HFF-Myc (cell line): ENCODE measurements at places on chromosomes 6 and 20.

GRCh38 chr6:53041356-53041755, 23.8 kb upstream of the FBXO9 start:
- no peak for DNase-seq

DNA sequence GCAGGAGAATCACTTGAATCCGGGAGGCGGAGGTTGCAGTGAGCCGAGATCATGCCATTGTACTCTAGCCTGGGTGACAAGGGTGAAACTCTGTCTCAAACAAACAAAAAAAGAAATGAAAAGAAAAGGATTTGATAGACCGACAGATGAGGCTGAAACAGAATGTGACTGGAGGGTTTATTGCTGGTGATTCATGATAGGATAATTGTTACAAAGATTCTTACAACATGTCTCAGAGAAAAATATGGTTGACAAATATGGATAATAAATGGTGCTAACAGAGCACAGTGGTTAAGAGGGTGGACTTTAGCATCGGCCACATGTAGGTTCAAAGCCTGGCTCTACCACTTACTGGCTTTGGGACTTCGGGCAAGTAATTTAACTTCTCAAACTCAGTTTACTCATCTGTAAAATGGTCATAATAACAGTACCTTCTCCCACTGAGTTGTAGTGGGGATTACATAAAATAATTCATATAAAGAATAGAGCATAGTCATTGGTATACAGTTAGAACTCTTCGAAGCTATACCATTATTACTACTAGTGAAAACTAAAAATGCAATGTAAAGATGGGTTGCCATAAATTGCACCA, 131.9 kb downstream of the MAP3K7 start:
- DNase-seq = no peak

- peak; percentile 86 for DNase-seq
Measured at GRCh38 chr6:27505209-27506027, 32.5 kb upstream of the ZNF184 start.

DNA sequence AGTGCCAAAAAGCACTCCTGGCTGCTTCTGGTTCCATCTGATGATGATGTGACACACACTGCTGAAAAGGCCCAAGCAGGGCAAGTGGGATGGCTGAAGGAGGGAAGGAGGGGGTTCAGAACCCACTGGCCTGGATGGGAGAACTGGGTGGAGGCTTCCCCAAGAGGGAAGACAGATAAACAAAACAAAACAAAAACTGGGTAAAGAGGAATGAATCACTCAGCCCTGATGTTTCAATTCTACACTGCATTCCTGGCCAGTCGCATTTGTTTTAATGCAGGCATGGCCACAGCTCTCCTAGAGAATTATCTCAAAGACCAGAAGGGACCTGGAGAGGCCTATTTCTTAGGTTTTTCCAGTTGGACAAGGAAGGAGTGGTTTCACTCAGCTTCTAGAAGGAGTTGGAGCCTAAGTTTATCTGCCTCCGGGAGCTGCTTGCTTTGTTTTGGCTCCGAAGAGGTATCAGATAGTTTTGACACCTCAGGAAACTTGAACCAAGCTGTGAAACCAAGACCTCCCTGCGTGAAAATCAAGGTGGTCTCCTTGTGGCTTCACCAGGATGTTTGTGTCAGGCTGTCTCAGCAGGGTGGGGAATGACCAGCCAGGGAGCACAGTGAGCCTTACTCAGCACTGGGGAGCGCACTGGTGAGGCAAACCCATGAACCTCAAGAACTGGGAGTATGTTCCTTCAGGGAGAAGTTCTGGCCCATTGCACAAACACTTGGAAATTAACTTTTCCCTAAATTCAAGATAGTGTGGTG, 16.1 kb downstream of the TTPAL start:
- DNase-seq = no peak

DNA sequence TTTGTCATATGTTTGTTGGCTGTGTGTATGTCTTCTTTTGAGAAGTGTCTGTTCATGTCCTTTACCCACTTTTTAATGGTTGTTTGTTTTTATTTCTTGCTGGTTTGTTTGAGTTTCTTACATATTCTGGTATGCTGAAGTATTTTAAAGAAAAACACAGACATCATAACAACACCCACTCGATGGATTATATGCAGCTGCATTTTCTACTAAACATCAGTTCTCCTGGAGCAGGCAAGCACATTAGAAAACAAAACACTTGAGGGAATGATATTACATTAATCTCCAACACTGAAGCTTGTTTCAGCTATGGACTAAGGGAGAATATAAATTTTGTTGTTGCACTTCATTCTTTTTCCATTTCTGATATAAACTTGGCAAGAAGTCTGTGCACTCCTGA, 42.5 kb upstream of the RFPL4B start:
- DNase-seq = no peak

- no peak for DNase-seq
Measured at GRCh38 chr20:36647196-36648121, 1.5 kb upstream of the SLA2 start.

DNA sequence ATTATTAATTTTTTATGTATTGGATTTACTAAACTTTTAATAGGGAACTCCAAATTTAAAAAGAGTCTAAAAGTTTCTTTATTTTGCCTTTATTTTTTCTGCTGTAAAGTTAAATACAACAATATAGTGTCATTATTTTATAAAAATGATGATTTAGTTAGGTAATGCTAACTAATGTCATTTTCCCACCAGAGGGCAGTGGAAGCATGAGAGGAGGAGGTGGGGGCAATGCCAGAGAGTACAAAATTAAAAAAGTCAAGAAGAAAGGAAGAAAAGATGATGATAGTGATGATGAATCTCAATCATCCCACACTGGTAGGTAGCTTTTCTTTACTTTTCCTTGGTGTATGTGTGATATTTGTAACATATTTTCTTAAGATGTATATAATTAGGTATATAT, 20.2 kb upstream of the FHL5 start:
- no peak for DNase-seq

DNA sequence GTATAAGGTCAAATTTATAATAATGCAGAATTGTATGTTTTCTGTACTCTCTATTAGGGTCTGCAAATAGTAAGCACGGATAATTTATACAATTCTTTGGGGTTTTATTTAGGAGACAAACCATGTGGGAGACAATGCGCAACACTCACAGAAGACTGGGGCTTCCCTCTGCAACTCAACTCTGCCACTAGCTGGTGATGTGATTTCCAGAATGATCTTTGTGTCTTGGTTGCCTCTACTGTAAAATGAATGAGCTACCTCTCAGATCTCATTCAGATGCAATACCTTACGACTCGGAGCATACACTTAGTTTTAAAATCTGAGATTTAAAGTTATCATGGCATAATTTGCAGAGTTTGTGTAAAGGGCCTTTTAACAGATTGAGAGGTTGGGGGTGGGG, 6.4 kb downstream of the MAN1A1 start:
- DNase-seq = no peak

DNA sequence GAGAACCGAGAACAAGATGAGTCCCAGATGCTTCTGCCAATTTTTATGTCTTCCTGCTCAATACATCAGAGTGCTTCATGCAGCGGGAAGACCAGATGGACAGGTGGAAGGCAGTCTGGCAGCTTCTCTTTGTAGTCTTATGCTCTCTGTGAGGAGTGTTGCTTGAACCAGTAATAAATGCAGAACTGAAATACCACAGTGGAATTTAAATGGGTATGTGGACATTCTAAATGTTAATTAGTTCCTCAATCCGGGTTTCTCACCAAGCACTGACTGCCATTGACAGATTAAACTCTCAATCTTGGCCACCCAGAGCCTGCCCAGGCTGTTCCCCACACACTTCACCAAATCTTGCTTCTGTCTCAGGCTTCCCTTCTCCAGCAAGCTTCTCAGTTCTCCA, 695.5 kb upstream of the CHD6 start:
- no peak for DNase-seq

DNA sequence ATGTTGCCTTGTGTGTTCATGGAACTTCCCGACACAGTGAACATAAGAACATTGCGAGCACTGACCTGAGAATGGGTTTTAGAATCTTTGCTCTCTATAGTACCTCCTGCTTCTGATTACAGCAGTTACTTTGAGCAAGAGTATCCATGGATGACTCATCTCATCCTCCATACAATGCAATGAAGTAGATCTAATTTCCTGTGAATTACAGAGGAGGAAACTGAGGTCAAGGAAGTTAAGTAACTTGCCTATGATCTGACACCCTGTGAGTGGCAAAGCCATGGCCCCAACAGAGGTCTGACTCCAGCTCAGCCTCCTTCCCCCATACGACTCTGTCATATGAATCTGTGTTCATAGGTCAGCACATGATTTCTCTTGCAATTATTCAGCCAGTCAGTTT, 518.1 kb downstream of the TFAP2A start:
- DNase-seq = no peak

- DNase-seq = no peak
Measured at GRCh38 chr20:63641146-63641791, 12.0 kb downstream of the STMN3 start.

GRCh38 chr6:14880052-14880451, 365.8 kb upstream of the JARID2 start:
- no peak for DNase-seq

GRCh38 chr6:25883991-25884390, 9.9 kb upstream of the SLC17A3 start:
- DNase-seq = no peak

DNA sequence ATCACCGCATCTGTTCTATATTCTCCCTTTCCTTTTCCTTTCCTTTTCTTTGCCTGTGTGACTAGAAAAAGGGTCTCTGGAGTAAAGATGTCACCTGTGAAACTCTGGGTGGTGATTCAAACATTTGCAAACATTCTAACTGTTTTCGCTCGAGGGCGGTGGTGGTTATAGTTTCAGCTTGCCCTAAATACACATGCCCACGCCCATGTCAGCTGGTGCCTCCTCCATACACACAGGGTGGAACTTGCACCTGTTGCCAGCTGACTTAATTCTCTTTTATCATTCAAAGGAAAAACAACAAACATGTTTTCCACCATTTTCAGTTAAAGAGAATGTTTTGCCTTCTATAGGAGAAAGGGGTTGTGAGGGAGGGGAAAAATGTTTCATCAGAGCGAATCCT, 381.9 kb upstream of the ARID1B start:
- DNase-seq = no peak

- no peak for DNase-seq
Measured at GRCh38 chr6:163252061-163252591, 162.4 kb upstream of the QKI start.

GRCh38 chr6:123224077-123224476, 228.0 kb downstream of the CLVS2 start:
- DNase-seq = no peak

- no peak for DNase-seq
Measured at GRCh38 chr6:114344246-114344970, 1.6 kb upstream of the HS3ST5 start.

DNA sequence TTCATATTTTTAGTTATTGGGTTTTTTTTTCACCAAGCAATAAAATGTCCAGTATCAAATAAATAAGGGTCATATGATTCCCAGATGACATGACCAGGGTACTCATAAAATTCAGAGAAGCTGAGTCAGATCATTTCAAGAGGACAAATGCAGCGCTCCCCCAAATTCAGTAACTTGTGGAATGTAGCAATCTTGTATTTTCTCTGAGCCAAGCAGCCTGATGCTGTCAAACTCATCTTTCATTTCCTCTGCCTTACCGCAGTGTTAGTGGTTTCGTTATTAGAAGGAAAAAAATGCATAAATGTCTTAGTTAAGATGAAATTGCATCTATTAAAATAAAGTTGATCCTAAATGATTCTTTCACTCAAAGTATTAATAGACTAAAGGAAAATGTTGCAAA, 57.8 kb upstream of the EDN1 start:
- no peak for DNase-seq

GRCh38 chr20:24664266-24664986, 195.0 kb downstream of the SYNDIG1 start:
- DNase-seq = no peak

- DNase-seq = no peak
Measured at GRCh38 chr6:25288518-25288917, 9.3 kb downstream of the CARMIL1 start.

DNA sequence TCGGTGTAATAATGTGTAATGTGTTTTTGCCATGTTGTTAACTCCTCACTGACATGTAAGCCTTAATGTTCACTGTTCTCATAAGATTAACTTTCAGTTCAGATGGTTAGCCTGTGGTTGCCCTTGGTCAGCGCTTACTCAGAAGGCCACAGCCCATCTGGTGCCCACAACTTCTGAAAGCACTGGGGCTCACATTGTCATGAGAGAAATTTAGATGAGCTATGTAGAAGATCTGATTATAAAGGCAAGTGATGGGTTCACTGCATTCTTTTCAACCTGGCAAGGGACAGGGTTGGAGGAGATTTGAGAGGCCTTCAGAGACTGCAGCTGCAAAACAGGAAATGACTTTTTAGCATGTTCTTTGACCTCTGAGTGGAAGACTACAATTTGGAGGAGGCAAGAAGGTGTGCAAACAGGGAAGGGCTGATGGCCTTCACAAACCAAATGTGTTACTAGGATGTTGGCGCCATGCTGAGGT, 242.3 kb upstream of the SUPT3H start:
- DNase-seq = no peak

GRCh38 chr6:398065-398464, 6.5 kb downstream of the IRF4 start:
- no peak for DNase-seq

DNA sequence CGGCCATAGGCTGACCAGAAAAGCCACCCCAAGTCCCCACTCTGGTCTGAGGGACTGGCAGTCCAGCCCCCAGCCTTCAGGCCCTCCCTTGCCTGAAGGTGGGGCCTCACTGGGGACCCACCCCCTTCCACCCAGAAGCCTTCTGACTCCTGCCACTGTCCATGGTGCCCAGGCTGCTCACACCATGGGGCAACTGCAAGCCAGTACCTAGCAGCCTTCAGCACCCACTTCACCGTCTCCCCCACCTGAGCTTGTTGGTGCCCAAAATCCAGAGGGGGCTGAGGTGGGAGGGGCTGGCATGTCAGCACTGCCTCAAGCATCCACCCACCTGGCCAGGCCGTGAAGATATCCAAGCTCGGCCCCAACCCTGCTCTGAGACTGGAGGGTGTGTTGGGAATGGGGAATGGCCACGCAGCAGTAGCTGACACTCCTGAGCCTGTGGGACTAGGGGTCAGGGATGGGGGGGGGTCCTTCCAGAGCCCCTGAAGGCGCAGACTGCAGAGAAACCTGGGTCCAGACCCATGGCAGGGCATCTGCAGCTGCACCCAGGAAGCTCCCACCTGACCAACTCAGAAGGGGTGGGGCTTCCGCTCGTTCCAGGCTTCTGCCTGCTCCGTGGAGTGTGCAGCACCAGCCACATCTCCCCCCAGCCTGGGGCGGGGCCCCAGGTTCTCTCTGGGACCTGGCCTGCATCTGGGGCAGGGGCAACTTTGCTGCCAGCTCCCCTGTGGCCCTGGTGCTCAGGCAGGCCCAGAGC, 942.1 kb upstream of the EPHA7 start:
- DNase-seq = no peak

- peak; percentile 29 for DNase-seq
Measured at GRCh38 chr20:4299773-4300172, 284.4 kb upstream of the RNF24 start.

GRCh38 chr6:167829513-167829912, 2.8 kb downstream of the AFDN start:
- no peak for DNase-seq

GRCh38 chr6:112153926-112154607, 66.7 kb downstream of the FAM229B start:
- DNase-seq = no peak

GRCh38 chr20:57499676-57500075, 25.3 kb downstream of the CTCFL start:
- no peak for DNase-seq

- DNase-seq = peak; percentile 20
Measured at GRCh38 chr20:1524004-1524403, 32.8 kb upstream of the SIRPB2 start.
